Inflammatory macrophage (primary cell): ENCODE measurements at places on chromosomes 2 and 18.

DNA sequence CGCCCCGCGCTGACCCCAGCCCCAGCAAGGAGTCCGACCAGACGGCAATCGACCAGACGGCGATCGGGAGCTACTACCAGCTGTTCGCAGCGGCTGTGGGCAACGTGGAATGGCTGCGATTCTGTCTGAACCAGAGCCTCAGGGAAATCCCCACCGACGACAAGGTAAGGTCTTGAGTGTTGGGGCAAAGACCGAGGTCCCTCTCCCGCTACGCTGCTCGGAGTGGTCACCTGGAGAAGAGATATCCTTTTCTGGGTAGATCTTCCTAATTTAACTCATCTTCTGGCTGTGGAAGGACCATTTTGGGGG lies 704 bp downstream of the ANKRD53 start:
- no peak for DNase-seq

- DNase-seq, result no peak
Measured at GRCh38 chr2:95074663-95075439, 46.8 kb downstream of the MRPS5 start.

- DNase-seq, result no peak
Measured at GRCh38 chr2:102046135-102046986, 54.6 kb downstream of the IL1R2 start.

DNA sequence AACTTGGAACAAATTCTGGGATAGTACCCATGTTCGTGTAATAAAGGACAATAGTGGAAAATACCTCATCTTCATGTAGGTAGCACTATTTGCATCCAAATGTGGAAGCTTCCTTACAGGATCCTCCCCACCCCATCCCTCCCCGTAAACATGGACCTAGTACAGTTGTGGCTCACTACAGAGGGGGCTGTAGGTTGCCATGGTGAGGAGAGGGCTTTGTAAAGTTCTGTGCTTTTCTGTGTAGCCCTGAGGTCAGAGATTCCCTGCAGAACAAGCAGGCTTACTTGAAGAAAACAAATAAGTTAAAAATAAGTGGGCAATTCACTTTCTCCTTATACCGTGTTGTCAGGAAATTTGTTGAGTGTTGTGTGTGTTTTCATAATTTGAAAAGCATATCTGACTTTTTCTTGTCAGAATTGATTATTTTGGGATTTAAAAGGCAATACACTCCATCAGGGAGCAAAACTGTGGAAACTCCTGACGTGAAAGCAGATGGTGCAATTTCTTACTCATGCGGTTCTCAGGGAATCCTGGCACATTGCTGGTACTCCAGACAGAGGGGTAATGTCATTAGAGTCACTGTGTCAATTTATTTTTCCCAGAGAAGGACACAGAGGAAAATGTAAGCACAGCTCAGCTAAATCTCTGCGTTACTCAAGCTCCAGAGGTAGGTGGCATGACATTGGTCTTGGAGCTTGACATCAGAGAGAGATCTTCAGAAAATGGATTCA lies 174.2 kb upstream of the LHCGR start:
- DNase-seq, result no peak

GRCh38 chr2:27324720-27325119 lies 1.8 kb upstream of the MPV17 start:
- DNase-seq, result no peak

DNA sequence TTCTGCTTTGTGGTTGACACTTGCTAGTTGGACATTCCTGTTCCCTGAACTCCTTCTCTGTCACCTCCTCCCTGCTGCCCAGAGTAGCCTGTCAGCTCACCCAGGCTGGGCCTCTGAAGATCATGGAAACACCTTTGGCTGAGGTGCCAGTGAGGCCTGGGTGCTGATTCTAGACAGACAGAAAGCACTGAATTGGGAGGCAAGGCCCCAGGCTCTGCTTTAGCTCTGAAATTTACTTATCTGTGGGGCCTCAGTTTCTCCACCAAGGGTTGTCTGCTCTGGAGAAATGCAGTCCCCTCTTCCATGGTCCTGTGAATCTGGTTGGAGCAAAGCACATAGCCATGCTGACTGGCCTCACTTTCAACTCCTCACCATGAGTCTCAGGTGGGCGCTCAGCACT lies 104.6 kb upstream of the SIX3 start:
- DNase-seq, result no peak
